ENCODE measurements at places on chromosomes 16 and 17.

DNA sequence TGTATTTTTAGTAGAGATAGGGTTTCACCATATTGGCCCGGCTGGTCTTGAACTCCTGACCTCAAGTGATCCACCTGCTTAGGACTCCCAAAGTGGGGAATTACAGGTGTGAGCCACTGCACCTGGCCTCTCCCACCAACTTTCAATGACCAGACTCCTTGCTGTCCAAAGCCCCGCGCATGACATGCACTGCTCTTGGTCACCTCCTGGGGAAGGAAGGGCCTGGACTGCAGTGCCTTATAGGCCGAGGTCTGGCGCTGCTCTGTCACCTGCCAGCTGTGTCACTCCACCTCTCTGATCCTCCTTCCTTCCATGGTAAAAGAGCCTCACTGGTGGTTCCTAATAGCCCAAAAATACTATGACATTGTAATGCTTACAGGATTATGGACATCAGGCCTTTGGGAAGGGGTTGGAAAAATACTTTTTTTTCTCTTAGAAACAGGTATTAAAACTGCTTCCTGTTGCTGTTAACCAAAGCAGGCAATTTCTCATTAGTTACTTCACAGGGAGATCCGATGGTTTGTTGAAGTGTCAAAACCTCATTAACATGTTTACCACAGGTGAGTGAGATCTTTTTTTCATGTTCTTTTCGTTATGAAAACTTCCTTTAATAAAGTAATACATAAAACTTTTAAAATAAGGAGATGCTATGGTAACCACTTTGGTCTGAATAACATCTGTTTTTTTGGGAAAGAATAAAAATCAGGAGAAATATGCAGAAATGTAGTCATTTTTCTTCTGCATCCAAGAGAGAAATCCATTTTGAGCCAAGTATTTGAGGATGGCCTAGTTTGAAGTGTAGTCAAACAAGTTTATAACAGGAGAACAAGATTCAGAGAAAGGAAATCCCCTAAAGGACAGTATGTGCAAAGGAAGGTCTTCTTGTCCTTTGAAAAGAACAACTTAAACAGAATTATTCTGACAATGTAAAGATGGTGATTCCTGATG lies 35.5 kb downstream of the GRB7 start:
- no peak for DNase-seq

GRCh38 chr17:57211543-57211942 lies 44.8 kb upstream of the MSI2 start:
- DNase-seq: no peak

GRCh38 chr17:32875923-32876416 lies 954 bp downstream of the MYO1D start:
- DNase-seq: no peak

GRCh38 chr16:76428858-76429257 lies 151.7 kb downstream of the CNTNAP4 start:
- DNase-seq: no peak

DNA sequence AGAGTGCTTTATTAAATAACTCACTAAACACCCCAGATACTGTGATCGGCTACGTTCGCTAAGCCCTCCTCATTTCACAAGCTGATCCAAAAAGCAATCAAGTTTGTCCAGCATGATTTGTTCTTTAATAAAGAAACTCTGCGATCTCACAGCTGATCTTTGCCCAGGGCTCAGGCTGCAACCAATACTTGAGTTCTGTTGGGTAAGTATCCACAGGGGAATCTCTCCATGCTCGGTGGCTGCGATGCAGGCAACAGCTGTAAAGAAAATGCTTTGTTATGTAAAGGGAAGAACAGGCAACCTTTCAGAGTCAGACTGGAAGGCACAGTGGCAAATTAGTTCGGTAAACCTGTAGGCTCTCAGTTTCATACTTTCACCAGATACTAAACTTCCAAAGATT lies 67.5 kb downstream of the SHISA6 start:
- DNase-seq: no peak

- no peak for DNase-seq
These were observed 50.3 kb upstream of the SEC14L1 start for GRCh38 chr17:77090476-77090875.

DNA sequence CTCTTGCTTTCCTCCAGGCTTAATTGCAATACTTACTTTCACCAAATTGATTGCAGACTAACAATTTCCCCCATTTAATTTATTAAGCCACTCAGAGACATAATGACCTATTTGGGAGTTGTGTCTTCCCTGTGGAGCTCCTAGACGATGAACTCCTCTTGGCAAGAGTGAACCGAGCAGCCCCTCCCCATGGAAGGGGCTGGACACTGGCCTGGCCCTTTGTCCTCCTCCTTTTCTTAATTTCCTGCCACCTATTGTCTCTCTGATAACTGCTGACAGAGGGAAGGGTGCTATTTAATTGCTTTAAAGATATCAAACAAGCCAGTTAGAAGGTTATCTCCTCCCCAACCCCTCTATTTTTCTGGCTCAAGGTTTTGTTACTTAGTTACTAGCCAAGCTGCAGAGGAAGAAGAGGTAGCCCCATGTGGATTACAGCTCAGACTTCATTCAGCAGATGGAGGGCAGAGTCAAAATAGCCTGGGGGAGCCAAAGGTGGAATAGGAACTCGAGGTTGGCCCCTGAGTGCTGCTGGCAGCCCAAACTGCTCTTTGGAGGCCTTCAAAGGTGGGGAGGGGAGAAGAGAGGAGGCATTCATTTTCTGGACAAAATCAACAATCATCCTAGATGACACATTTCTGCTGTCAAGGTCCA lies 3.7 kb upstream of the SSTR2 start:
- no peak for DNase-seq

- peak; percentile 84 for DNase-seq
These were observed 4.0 kb downstream of the HIC1 start for GRCh38 chr17:2058586-2059546.

GRCh38 chr17:77036136-77036840 lies 104.5 kb upstream of the SEC14L1 start:
- DNase-seq: no peak

DNA sequence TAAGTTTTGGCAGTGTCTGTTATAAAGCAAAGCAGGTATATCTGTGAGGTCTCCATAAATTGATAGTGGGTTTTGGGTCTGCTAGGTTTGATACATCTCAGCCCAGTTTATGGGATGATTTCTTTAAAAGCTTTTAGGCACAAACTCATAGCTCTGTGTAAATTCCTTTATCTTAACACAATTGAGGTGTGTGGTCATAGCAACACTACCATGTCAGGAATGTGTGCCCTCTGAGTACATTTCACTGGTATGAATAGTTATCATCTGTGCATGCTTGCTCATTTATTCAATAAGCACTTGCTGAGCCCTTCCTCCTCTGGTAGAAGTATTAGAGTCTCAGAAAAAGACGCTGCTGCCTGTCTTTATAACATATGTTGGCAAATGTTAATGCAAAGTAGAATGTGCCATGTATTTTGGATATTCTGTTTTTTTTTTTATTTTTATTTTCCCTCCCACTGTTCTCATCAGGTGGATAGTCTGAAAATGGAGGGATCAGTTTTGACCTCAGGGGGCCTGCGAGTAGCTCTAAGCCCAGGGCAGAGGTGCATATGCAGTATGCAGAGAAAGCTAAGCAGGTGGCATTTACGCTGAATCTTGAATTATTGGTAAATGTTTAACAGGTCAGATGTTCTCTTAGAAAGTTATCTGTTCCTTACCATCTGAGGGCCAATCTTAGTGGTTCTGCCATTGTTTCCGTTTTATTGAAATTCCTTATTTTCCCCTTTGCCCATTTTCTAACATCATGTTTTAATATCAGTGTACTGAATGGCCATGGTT lies 90.7 kb downstream of the WNT3 start:
- DNase-seq: no peak

DNA sequence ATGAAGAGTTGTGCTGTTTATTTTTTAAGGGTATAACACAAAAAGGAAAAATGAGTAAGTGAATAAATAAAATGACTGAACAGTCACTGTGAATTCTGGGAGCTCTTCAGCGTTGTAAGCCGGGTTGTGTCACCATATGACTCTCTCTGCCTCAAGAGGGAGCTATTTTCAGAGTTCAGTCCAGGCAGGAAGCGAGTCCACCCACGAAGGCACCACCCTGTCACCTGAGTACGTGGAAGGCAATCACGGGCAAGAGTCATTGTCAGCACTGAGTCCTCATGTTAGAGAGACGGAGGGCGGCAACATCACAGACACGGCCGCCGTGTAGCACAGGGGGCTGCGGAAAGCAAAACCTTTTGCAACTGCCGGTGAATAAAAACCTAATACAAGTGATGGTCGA lies 227.6 kb downstream of the UTP18 start:
- DNase-seq: no peak

DNA sequence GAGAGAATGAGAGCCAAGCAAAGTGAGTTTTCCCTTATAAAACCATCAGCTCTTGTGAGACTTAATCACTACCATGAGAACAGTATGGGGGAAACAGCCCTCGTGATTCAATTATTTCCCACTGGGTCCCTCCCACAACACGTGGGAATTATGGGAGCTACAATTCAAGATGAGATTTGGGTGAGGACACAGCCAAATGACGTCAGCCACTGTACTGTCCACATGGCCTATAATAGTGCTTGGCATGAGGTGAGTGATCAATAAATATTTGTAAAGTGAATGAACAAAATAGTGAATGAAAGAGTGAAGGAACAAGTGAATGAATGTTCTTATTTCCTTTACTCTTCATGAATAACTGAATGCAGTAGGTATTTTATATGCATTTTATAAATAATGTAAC lies 199.1 kb upstream of the GOT2 start:
- DNase-seq: no peak

DNA sequence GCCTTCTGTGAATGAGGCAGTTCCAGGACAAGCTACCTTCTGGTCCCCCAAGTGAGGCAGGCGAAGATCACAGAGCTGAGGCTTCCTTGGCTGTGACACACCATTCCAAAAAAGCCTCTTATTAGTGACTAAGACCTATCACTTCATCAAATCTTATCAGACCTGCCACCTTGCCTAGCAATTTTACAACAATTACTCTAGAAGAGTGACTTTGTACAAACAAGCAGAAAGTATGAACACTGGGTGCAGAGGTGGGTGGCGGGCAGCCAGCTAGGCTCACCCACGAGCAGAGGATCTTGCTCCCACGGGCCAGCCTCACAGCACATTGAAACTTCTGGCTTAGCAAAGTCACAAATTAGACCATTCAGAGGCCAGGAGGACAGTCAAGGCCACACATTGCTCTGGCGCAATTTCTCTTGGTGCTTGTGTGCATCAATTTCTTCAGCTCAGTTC lies 2.2 kb upstream of the ICAM2 start:
- no peak for DNase-seq

DNA sequence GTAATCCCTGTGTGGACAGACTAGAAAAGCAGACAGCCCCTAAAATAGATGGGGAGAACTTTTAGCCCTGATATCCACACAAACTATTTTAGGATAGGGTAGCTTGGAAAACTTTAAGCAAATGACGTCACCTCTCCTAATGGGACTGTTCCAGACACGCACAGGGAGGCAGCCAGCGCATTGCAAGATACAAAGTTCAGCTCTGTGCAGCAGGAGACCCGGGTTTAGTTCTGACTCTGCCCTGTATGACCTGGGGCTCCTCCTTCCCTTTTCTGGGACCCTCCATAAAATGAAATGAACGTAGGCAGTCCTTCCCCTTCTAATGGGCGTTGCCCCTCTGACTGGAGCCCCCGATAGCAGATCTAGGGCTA lies 6.3 kb downstream of the ZNF689 start:
- DNase-seq: no peak

GRCh38 chr17:69723741-69724140 lies 309.2 kb downstream of the MAP2K6 start:
- no peak for DNase-seq

DNA sequence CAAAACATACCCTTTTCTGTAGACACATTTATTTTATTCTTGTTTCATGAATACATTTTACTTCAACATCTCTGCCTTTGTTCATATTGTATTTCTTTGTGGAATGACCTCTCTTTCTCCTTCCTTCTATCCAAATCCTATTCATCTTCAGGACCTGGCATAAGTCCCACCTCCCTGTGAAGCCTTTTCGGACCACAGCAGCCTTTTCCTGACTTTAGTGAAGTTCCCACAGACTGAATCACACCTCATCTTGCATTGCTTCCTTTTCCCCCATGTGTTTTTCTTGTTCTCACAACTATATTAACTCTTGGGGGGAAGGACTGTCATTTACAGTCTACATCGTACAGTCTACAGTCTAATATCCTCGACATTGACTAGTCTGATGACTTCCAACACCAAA lies 58.2 kb downstream of the MFSD11 start:
- DNase-seq: no peak

GRCh38 chr16:67561501-67561823 lies 864 bp upstream of the CTCF start:
- DNase-seq: peak; percentile 36

- peak; percentile 68 for DNase-seq
These were observed 40.7 kb downstream of the ACTG1 start for GRCh38 chr17:81471818-81472456.

DNA sequence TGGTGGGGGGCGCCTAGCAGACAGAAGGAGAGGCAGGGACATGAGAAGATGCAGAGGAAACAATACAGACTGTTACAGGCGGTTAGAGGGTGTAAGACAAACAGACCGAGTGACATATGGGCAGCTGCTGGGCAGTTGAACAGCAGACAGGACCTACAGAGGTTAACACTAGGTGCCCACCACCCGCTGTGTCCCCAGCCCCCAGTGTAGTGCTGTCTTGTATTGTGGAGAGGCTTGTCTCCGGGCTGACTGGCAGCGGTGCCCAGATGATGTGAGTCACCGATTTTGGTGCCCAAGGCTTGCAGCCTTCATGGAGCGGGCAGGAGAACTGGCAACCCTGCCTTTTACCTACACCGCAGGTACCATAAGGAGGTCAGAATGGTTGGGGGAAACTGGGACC lies 2.4 kb upstream of the CXCL16 start:
- DNase-seq: no peak

- no peak for DNase-seq
These were observed 4.9 kb downstream of the PHKB start for GRCh38 chr16:47465919-47466630.

- DNase-seq: no peak
These were observed 42.4 kb upstream of the ZFP90 start for GRCh38 chr16:68496689-68497088.

DNA sequence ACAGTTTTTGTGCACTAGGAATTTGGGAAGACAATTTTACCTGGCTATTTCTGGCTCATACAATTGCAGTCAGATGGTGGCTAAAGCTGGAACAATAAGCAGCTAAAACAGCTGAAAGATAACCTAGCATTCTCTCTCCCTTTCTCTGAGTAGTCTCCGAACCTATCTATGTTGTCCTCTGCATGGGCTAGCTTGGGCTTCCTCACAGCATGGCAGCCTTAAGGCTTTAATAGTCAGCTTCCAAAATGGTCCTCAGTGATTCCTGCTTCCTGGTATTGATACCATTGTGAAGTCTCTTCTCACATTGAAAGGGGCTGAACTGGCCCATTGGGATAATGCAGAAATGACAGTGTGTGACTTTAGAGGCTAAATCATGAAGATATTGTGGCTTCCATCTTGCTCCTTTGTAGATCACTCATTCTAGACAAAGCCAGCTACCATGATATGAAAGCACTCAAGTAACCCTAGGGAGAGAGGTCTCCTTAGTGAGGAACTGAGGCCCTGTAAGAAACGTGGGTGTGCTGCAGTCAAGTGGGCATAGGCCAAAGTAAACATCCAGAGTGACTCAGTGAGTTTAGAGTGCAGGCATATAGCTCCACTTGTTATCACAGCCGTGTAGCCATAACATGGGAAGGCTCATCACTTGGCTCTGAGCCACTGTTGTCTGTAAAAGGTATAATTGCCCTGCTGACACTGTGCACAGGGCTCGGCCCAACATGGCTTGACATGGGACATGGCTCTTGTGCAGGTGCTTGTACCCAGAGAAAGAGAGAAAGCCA lies 5.5 kb upstream of the VKORC1 start:
- no peak for DNase-seq

All from ovary (tissue), 10 donors.